NCI-H1048 (cell line): ENCODE measurements at places on chromosomes 2 and 18.
A peak's percentile ranks its signal among the peaks of the same experiment; 100 is the strongest.

DNA sequence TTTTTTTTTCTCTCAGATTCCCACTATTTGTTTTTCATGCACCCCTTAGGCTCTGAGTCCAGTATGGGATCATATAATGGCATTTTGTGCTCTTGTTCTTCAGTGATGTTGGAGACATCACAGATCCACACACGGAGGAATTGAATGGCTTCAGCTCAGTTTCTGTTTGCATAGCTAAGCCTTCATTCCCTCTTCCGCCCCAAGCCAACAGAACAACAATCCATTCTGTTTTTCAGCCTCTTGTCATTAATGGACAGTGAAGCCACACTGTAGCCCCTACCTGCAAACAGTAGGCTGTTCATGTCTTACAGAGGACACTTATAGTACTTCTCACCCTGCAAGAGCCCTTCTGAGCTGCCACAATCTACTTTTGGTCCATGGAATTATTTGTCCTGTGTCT lies 64.0 kb upstream of the ZSWIM2 start:
- no peak for DNase-seq

DNA sequence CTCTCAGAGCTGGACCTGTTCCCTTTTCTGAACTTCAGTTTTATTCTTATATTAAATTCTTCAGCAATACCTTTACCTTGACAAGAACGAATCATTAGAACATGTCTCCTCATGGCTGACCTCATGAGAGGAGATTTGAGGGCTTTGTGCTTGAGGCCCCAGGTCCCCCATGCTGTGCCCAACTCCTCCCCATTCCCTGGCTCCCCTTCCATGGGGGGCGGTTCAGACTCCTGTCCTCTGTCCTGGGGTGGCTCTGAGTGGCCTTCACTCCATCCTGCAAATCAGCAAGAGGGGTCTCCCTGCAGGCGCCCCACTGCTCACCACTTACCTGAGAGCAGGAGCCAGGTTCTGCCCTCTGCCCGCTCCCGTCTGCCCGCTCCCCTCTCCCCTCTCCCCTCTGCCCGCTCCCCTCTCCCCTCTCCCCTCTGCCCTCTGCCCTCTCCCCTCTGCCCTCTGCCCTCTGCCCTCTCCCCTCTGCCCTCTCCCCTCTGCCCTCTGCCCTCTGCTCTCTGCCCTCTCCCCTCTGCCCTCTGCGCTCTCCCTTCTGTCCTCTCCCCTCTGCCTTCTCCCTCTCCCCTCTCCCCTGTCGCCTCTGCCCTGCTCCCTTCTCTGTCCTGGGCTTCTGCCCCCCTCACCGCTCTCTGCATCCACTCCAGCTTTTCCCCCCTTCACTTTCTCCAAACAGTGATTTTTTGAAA lies 98.7 kb upstream of the ALKAL2 start:
- no peak for DNase-seq

DNA sequence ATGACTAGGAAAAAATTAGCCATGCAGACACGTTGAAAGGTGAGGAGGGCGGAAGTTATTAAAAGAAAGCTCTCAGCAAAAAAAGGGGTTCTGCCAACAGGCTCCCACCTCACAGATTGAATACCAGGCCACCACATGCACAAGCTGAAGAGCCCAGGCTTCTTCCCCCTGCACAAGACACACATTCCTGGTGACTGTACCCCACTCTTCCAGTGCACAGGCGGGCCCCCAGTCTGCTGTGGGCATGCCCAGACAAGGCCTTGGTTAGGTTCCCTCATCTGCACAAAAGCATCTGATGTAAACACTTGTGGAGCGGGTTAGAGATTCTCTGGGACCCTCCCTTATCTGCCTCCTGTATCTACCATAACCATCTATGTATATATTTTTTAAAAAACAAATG lies 81.7 kb downstream of the AGPS start:
- no peak for DNase-seq

GRCh38 chr2:70887550-70888246 lies 48.0 kb upstream of the ATP6V1B1 start:
- peak; percentile 58 for DNase-seq

GRCh38 chr18:54737986-54738385 lies 90.3 kb upstream of the RAB27B start:
- DNase-seq, result no peak

GRCh38 chr18:23422751-23423418 lies 30.2 kb upstream of the RIOK3 start:
- DNase-seq, result no peak
